ENCODE measurements at places on chromosomes 3 and 15. TPM values are rescaled to one million over a fixed set of nuclear protein-coding genes. Genes with fewer than 3 reads are reported as not detected.

DNA sequence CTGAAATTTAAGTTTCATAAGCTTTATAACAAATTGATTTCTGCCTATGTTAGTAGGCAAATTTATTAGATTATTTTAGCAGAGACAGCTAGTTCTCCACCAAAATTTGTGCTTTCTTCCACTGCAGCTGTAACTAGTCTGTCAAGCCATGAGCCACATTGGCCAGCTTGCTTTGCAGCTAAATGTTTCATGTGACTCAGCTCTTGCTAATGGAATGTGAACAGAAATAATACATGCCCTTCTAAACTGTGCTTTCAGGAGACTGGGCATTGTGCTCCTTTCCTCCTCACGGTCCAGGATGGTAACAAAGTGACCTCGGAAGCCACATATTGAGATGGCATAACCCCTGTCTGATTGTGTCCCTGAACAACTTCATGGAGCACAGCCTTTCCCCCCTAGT is 51.3 kb upstream of the KPNA4 start:
- no peak overlapping the region for H3K27ac ChIP-seq
- DNase-seq: no peak
- H3K4me3 ChIP-seq: no peak overlapping the region
- no peaks in the 10 kb centered on the region for H3K36me3 ChIP-seq

The PTPN23 gene
- 26.3 TPM for total RNA-seq

DNA sequence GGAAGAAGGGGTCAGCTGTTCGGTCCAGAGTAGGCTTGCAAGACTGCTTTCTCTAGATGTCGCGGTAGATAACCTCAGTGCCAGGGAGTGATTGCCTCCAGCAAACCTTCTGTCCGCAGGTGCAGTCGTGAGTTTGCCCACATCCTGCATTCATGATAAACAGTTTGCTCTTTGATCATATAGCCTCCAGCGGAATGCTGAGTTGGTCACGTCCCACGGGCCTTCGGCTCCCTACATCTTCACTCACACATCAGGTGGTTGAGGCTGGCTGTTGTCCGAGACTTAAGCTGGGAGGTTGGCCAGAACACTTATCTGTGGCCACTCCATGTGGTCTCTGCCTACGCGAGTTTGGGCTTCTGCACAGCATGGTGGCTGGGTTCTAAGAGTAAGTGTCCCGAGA is 62.1 kb upstream of the NR2C2 start:
- H3K4me1 ChIP-seq: no peaks in the 10 kb centered on the region
- no peak overlapping the region for H3K27ac ChIP-seq
- no peaks in the 10 kb centered on the region for H3K27me3 ChIP-seq
- H3K36me3 ChIP-seq: no peaks in the 10 kb centered on the region
- no peak for DNase-seq

DNA sequence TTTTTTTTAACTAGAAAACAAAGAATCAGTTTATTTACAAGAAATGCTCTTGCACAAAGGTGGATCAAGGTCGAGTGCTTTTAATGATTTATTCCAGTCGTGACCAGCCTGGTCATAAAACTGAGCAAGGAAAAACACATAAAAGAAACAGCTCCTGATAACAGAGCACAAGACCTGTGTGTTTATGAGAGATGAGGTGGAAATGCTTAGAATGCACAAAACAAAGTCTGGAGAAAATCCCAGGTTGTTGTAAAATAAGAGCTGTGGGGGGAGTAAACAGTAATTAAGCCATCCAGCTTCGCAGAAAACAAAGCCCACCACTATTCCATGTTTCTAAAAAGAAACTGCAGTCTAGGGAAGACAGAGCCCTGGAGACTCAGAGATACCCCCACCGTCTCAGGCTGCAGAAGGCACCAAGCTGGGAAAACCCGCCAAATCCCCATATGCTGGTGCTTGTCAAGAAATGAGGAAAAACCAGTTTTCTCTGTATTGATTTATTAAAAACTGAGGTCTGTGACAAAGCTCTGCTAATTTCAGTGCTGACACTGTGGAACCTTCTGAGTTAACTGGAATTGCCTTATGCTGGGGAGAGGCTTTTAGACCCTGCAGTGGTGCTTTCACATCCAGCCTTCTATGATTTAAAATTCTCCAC is 139.3 kb downstream of the ADAMTS17 start:
- H3K4me3 ChIP-seq: no peak overlapping the region
- no peaks in the 10 kb centered on the region for H3K27me3 ChIP-seq
- no peaks in the 10 kb centered on the region for H3K4me1 ChIP-seq

The IL17RE gene
- 0.26 TPM for total RNA-seq

The FBXO40 gene
- not detected for total RNA-seq

DNA sequence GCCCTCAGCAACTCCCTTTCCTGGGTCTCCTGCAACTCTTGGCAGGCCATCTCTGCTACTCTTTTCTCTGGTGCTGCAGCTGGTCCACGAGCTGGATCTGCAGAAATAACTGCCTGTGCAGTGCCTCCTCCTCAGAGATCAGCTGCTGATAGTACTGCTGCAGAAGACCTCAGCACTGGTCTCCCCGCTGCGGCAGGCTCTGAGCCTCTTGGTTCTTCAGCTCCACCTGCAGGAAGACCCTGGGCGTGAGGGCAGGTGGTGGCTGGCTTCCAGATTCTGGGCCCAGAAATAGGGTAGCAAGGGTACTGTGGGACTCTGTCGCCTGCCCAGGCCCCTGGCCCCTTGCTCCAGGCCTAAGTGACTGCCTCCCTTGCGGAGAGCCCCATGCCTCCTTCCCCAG is 79.7 kb upstream of the C2CD4B start:
- H3K4me3 ChIP-seq: no peak overlapping the region
- no peaks in the 10 kb centered on the region for H3K36me3 ChIP-seq
- H3K27ac ChIP-seq: no peak overlapping the region
- no peaks in the 10 kb centered on the region for H3K4me1 ChIP-seq

DNA sequence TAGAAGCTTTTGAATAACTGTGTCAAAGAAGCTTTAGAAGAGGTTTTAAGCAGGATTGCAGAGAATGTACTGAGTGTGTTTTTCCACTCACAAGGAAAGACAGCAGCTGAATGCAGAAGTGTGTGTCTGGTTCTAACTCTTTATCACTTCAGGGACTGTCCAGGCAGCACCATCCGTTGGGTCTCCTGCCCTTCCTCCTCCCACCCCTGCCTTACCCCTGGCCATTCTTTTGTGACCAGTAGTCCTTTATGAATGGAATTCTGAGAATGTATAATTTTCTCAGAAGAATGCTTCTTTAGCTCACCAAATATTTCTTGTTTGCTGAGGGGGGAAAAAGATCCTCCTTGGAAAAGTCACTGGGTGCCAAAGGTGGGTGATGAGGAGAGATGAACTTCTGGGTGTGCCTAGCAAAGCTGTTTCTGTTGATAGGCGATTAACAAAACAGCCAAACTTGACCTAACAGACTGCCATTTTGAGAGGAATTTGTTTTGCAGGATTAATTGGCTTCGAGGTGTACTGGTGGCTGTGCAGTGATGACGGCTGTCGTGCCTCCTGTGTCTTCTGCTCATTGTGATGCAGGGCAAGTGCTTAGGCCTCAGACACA is 70.9 kb downstream of the IGF1R start:
- DNase-seq: no peak
- peaks cover 10% of the 10 kb centered on the region for H3K4me1 ChIP-seq
- H3K27ac ChIP-seq: no peak overlapping the region
- no peak overlapping the region for H3K4me3 ChIP-seq
- H3K27me3 ChIP-seq: no peaks in the 10 kb centered on the region
- no peaks in the 10 kb centered on the region for H3K36me3 ChIP-seq

The KY gene
- not detected for total RNA-seq

GRCh38 chr15:70528816-70529215 is 234.5 kb downstream of the UACA start:
- no peaks in the 10 kb centered on the region for H3K27me3 ChIP-seq
- no peaks in the 10 kb centered on the region for H3K4me1 ChIP-seq
- H3K36me3 ChIP-seq: no peaks in the 10 kb centered on the region
- no peak overlapping the region for H3K27ac ChIP-seq
- DNase-seq: no peak

The TM6SF1 gene
- total RNA-seq: 5.1 TPM

GRCh38 chr3:67490658-67491057 is 163.8 kb downstream of the SUCLG2 start:
- peak overlapping the region; percentile 53 for H3K27ac ChIP-seq
- no peaks in the 10 kb centered on the region for H3K27me3 ChIP-seq
- no peak for DNase-seq
- H3K4me3 ChIP-seq: no peak overlapping the region
- H3K36me3 ChIP-seq: no peaks in the 10 kb centered on the region

GRCh38 chr15:37099319-37100108 is 835 bp downstream of the MEIS2 start:
- peak overlapping the region; percentile 92 for H3K4me3 ChIP-seq
- no peaks in the 10 kb centered on the region for H3K27me3 ChIP-seq
- H3K4me1 ChIP-seq: no peaks in the 10 kb centered on the region

GRCh38 chr3:99877031-99877579 is 59.4 kb downstream of the CMSS1 start:
- H3K4me3 ChIP-seq: no peak overlapping the region
- no peak for DNase-seq
- H3K27ac ChIP-seq: peak overlapping the region; percentile 98
- H3K4me1 ChIP-seq: no peaks in the 10 kb centered on the region

DNA sequence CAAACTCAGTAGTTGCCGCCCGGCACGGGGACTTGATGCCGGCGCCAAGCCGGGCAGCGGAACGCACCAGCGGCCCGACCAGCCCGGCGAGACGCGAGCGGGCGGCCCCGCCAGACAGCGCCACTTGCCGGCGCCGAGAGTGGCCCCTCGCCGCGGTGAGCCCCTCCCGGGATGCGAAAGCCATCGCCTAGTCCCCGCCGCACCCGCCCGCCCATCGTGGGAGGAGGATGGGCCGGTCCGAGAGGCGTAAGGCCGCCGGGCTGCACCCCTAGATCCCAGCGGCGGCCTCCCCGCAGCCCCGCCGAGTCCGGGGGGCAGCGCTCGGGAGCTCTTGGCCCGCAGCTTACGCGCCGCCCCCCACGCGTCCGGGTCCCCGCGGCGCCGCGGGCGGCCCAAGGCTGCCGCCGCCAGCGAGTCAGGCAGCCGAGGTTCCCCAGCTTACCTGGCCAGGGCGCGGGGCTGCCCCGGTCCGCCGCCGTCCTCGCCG is 609 bp downstream of the GOLGA8A start:
- H3K4me3 ChIP-seq: peak overlapping the region; percentile 49
- no peaks in the 10 kb centered on the region for H3K27me3 ChIP-seq
- no peak for DNase-seq
- peak overlapping the region; percentile 30 for H3K27ac ChIP-seq

DNA sequence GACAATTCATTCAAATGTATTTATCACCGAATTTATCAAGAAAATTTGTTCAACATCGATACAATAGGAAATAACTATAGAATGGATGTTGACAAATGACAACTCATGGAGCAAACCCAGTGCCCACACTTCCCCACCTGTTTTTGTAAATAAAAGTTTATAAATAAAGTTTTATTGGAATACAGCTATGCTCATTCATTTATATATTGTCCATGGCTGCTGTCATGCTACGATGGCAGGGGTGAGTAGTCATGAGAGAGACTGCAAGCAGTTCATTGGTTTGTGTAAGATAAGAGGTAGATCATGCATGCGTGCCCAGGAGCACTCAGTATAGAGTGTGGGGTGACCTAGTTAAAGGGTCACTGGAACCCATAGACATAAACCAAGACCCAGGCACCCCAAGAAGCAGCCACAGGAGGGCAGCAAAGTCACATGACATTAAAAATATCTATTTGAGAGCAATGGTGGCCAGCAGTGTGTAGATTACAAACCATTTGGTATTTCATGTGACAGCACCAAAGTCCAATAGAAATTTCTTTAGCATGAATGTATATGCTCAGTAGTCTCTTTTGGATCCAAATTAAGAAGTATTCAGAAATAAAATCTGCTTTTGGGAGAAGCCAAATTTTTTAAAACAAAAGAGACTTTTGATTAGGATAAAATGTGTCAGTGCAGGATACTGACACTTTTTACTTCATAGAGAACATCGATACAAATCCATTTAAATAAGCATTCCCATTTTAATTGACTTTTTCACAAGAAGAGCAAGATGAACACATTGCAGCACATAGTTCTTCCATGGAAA is 794.8 kb downstream of the MCTP2 start:
- H3K4me1 ChIP-seq: no peaks in the 10 kb centered on the region
- H3K27ac ChIP-seq: no peak overlapping the region
- H3K4me3 ChIP-seq: no peak overlapping the region
- DNase-seq: peak; percentile 37
- no peaks in the 10 kb centered on the region for H3K27me3 ChIP-seq
- H3K36me3 ChIP-seq: no peaks in the 10 kb centered on the region

The ADAMTS7 gene
- total RNA-seq: 2.0 TPM

DNA sequence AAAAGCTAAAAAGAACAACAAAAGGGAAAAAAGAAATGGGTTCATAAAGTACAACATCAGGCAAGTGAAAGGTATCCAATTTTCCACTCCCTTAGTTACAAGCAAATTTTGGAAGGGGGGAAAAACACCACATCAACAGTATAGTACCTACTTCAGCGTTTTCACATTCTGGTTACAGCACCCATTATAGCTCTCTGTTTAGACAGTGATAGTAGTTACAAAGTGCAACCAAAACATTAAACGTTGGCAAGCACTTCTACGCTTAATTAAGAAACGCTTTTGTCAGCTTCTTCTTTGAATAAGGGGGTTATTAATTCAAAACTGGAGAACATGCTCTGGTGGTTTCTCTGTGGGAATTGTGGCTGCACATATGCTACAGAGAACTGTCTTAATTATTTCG is 180.2 kb downstream of the VPS13C start:
- DNase-seq: no peak
- no peak overlapping the region for H3K4me3 ChIP-seq
- no peaks in the 10 kb centered on the region for H3K36me3 ChIP-seq
- no peaks in the 10 kb centered on the region for H3K27me3 ChIP-seq
- no peak overlapping the region for H3K27ac ChIP-seq

DNA sequence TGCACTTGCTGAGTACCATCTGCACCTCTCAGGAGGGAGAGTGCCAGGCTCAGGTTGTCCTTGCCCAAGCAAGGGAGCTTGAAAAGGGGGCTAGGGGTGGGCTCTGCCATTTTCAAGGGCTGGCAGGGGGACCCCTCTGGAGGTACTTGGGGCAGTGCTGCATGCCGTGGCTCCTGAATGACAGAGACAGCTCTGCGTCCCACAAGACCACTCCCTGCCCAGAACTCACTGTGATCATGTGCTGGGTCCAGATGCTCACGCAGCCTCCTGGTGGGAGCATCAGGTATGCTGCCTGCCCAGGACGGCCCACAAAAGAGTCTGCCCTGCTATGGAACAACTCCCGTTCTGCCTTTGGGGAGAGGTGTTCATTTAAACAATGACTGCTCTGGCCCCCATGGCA is 165.2 kb downstream of the GOLGA6L4 start:
- H3K4me1 ChIP-seq: no peaks in the 10 kb centered on the region
- no peak overlapping the region for H3K27ac ChIP-seq
- no peak overlapping the region for H3K4me3 ChIP-seq
- DNase-seq: no peak
- no peaks in the 10 kb centered on the region for H3K27me3 ChIP-seq

The ZIC4 gene
- total RNA-seq: not detected

GRCh38 chr3:64687086-64687780 is 567 bp downstream of the ADAMTS9 start:
- no peaks in the 10 kb centered on the region for H3K36me3 ChIP-seq
- peak overlapping the region; percentile 69 for H3K4me3 ChIP-seq
- H3K27me3 ChIP-seq: no peaks in the 10 kb centered on the region
- peak overlapping the region; percentile 94 for H3K27ac ChIP-seq

All from uterus (tissue), 4 donors.